Bronchus fibroblast of lung (primary cell): ENCODE measurements at places on chromosomes 7 and 10. TPM values are rescaled to one million over a fixed set of nuclear protein-coding genes. Genes with fewer than 3 reads are reported as not detected.

AKR1B15 gene
- total RNA-seq, result not detected in 2 replicates

OR2A25 gene
- not detected in 2 replicates for total RNA-seq

ERVW-1 gene
- total RNA-seq, result not detected in 2 replicates

AFAP1L2 gene
- total RNA-seq, result 1.0 and 1.9 TPM in 2 replicates

OSBPL3 gene
- 12.6 and 13.5 TPM in 2 replicates for total RNA-seq

APBB1IP gene
- not detected in 2 replicates for total RNA-seq

ANKRD30A gene
- not detected in 2 replicates for total RNA-seq

NOS3 gene
- total RNA-seq, result 4.3 and 4.9 TPM in 2 replicates

NOLC1 gene
- 57.7 and 67.1 TPM in 2 replicates for total RNA-seq

DYNC1I1 gene
- total RNA-seq, result under 0.01 and 0.34 TPM in 2 replicates

ADARB2 gene
- total RNA-seq, result not detected in 2 replicates

GOLGA7B gene
- under 0.01 TPM in 1 of 2 replicates, not detected in the other for total RNA-seq

VIPR2 gene
- total RNA-seq, result not detected in 2 replicates

ABCB1 gene
- not detected in 2 replicates for total RNA-seq

RASA4B gene
- total RNA-seq, result 0.50 and 0.59 TPM in 2 replicates

HOGA1 gene
- total RNA-seq, result 0.67 and 1.0 TPM in 2 replicates

LIPJ gene
- total RNA-seq, result not detected in 2 replicates

CRYGN gene
- not detected in 2 replicates for total RNA-seq

PNLIPRP2 gene
- total RNA-seq, result not detected in 2 replicates

GJD4 gene
- total RNA-seq, result not detected in 2 replicates

SLC13A1 gene
- total RNA-seq, result not detected in 2 replicates

RAPGEF5 gene
- 0.15 and 0.34 TPM in 2 replicates for total RNA-seq
